Stimulated activated CD8-positive, alpha-beta memory T cell treated with anti-CD3 and anti-CD28 coated beads, Interleukin-4, amount 100 ng/mL, for 1 hour (primary cell): ENCODE measurements at places on chromosomes 5 and 9.

- no peak for DNase-seq
These were observed 112.2 kb upstream of the NUDT12 start for GRCh38 chr5:103674739-103675138.

- no peak for DNase-seq
These were observed 66.9 kb upstream of the EPB41L4A start for GRCh38 chr5:112485934-112486355.

- DNase-seq, result no peak
These were observed 1992.3 kb downstream of the MAT2B start for GRCh38 chr5:165497707-165498106.

DNA sequence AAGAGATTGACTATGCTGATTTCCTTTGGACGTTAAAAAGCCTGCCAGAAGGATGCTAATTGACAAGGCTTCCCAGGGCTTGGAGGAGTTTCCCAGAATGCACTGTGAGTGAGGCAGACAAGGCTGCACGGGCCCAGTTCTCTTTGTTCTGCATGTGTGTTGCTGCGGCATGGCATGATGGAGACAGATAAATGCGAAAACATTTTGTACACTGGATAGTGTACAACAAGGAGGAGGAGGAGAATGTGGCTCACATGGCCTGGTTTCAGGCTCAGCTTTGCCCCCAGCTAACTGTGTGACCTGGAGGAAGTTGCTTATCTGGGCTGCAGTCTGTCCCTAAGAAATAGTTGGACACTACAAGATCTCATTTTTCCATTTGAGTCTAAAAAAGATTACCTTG, 135.5 kb upstream of the CPEB4 start:
- no peak for DNase-seq

GRCh38 chr5:116382874-116383266, 191.8 kb downstream of the SEMA6A start:
- no peak for DNase-seq

- DNase-seq, result no peak
These were observed 122.0 kb downstream of the BOD1 start for GRCh38 chr5:173494446-173494845.

DNA sequence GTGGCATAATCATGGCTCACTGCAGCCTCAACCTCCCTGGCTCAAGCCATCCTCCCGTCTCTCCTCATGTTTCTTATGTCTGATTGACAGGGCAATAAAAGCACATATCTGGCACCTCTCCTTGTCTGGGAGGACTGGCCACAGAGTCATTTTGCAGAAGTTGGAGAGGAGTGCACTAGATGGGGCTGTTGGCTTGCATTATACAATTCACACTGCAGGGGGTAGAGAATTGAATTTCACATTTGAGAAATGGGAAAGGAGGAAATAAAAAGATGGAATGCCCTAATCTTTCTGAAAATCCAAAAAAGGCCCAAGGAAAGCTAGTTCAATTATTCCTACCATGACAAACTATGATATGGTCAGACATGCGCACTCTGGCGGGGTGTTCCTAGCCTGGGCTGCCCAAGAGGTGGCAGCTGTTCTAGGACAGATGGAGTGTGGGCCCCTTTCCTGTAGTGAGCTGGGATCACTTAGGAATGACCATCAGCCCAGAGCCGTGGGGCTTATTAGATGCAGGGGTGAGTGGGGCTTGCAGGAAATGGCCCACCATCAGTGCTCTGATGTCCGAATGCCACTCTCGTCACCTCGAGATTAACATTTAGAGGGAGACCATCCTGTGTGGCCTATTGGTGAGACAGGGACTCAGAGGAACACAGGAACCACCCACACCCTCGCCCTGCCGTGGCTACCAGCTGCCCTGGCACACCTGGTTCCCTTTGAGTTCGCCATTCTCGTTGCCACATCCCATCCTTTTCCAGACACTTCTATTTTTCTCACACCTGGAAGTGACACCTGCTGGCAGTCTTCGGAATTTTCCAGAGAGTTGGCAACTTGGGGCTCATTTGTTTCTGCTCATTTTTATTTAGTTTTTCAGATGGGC, 21.8 kb upstream of the ANKRD18A start:
- no peak for DNase-seq

DNA sequence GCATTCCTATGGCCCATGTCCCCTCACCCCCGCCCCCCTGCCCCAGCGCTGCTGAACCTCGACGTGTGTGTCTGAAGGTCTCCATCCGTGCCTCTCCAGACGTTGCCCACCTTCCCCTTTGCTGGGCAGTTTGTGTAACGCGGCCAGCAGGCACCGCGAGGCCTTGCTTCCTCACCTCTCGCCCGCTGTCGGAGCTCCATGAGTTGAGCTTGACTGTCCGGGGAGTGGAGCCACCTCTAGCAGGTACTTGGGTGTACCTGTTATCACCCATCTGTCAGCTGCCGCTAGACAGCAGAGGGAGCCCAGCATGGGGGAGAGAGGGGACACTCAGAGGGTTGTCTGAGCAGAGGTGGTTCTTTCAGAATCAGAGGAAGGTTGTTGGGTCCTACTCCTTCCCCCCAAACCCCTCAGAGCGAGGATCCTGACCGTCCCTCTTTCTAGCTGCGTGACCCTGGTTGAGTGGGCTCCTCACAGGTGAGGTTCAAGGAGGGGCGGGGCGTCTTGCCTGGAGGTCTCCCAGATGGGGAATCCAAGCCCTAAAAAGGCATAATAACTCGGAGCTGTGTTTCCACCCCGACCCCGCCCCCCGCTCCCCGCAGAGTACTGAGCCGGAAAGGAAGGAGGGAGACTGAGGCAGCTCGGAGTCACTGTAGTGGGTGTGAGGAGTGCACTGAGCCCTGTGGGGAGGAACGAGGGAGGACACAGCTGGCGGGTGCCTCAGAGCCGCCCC, 184.7 kb downstream of the C9orf50 start:
- no peak for DNase-seq
